ENCODE measurements at places on chromosomes 5 and 9.

DNA sequence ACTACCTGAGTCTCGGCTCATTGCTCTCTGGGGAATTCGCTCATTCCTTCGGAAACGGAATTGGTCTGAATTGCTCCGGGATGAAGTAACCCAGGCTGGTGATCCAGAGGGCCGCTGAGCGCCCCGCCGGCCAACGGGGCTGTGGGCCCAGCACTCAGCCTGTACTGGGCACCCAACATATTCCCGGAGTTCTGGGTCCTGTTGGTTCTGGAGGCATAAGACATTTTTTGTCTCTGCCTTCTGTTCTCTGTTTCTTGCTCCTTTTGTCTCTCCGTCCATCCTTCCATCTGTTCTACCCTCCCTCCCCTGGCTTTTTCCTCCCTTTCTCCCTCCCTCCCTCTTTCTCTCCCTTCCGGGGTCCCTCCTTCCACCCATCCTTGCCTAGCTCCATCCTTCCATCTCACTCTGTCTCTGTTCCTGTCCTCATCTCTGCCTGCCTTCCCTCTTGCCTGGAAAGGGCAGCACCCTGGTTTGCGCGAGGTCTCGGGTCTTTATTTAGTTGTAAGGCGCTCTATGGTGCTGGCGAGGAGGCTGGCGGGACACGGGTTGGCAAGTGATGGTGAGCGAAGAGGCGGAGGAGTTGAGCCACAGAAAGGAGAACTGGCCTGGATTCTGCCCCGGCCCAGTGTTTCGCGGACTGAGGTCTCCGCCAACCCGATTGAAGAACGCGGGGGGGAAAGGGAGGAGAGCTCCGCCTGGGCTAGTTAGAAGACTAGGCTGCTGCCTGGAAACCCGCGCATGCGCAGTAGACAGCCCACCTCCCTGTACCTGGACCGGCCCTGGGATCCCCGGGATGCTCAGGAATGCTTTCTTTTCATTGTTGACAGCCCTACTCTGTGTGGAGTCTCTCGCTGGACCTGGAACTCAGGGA, 1468.0 kb downstream of the FOXD4L5 start:
- peak; percentile 53 for DNase-seq

DNA sequence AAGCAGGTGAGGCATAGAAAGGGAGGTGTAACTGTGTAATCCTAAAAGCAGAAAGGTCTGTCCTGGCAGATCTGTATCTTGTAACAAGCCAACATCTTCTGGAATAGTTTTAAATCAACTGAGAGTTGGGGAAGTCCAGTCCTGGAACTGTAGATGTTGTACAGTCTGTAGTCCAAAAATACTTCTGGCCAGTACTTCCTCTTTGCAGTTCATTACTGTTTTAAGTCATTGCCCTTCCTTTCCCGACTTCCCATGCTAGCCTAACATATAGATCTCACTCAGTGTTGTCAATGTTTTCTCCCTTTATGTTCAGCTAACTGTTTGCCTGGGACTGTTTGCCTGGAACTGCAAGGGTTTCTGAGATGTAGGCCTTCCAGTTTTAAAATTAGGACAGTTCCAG, 168.5 kb upstream of the ISL1 start:
- no peak for DNase-seq

GRCh38 chr5:167539747-167540146, 751.7 kb upstream of the WWC1 start:
- DNase-seq = no peak

- no peak for DNase-seq
Observed at GRCh38 chr9:130854835-130855234, 19.8 kb downstream of the ABL1 start.

DNA sequence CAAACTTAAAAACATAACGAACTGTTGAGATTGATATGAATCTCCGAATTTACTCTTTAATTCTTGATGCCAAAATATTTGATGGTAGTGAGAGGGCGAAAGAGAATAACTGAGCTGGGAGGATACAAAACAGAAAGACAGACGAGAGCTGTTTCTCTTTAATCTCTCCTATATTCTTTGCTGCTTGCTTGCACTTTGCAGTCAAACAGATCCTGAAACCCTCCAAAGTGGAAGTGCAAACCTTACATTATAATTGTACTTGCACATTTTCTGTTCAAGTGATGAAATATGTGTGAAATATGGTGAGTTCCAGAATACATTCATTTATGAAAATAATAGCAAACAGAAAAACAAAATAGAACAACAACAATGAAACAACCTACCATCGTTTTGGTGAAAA, 63.8 kb downstream of the PAM start:
- no peak for DNase-seq

DNA sequence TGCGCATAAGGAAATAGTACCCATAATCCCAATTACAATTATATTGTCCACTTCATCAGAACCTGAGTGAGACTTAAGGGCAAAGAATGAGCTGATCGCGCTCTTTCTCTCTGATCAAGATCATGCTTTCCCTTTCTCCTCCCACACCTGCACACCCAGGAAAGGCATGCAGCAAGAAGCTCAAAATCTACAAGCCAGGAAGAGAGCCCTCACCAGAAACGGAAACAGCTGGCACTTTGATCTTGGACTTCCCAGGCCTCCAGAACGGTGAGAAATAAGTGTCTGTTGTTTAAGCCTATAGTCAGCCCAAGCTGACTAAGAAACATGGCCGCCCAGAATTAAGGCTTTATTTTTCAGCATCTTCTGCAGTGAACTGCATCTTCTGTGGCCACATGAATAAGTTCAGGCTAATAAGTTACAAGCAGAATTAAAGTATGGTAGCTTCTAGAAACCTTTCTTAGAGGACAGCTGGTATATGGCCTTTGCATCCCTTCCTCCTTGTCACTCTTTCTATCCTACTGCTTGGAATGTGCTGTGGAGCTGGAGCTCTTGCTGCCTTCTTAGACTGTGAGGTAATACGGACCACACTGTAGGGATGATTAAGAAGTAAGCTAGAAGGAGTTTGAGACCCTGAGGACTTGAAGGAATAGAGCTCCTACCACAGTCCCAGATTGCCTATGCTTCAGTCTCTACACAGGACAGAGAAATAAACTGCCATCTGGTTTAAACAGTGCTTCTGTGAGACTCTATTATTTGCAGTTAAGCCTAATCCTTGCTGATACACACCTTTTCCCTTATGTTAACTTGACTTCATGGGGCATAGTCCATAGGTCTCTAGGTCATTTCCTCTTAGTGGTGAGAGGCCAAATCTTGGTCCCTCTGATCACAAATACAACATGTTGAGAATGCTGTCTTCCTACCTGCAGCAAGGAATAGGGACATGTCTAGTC, 17.2 kb downstream of the OR2S2 start:
- no peak for DNase-seq

DNA sequence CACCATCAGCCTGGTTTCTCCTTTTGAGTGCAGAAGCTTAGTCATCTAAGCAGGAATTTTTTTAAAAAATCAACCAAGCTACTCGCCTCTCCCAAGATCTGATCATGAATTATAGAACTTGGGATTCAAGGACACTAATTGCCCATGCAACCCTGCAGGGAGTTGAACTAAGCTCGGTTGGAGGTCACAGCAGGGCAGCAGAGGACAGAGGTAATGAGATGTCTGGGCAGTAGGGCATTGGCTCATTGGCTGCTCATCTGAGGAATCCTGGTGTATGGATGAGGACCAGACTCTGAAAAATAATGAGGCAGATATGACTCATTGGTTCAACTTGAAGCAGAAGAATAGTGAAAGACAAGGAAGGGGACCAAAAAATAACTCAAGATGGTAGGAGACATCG, 111.8 kb upstream of the TLE1 start:
- no peak for DNase-seq

DNA sequence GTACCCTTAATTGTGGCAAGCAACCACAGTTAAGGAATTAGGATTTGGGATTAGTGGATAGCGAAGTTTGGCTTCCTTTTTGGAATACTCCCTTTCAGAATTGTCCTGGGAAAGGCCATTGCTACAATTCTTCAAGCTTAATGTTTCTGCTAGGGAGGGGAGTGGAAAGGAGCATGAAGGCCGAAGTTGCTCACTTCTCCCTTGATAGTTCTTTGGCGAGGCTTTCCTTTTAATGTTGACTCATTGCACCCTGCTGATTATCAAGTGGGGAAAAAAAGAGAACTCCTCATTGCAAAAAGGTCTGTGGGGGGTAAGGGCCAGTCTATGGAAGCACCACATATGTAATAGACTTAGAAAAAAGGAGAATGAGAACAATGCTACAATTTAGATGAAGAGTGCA, 30.7 kb downstream of the GRIN3A start:
- DNase-seq = no peak

DNA sequence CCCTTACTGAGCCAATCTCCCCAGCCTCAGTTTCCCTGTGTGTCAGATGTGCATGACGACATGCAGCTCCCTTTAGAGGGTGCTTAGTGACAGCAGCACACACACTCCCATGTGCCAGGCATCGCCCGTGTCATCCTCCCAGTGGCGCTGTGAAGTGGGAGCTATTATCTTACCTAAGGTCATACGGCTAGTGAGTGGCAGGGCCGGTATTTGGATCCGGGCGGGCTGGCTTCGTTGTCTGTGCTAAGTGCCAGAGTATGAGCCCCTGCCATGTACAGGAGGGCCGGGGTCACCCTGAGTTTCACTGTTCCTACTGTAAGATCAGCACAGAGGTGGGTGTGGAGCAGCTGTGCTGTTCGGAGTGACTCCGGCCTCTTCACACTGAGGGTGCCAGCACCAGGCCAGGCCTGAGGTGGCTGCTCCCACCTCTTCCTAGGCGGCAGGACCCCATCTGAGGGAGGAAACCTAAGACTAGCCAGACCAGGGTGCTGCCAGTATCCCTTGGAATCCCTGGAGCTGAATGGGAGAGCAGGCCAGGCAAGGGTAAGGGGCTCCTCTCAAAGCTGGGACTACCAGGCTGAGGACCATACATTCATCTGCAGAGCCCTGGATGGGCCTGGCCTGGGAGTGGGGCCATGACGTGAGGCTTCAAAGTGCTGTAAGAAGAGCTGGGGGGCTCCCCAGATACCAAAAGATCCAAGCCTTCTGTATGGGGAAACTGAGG, 22.5 kb downstream of the AQP7 start:
- DNase-seq = no peak

- DNase-seq = no peak
Observed at GRCh38 chr5:145780982-145781381, 54.2 kb downstream of the PRELID2 start.

- DNase-seq = no peak
Observed at GRCh38 chr5:134130239-134130945, 15.9 kb downstream of the TCF7 start.

DNA sequence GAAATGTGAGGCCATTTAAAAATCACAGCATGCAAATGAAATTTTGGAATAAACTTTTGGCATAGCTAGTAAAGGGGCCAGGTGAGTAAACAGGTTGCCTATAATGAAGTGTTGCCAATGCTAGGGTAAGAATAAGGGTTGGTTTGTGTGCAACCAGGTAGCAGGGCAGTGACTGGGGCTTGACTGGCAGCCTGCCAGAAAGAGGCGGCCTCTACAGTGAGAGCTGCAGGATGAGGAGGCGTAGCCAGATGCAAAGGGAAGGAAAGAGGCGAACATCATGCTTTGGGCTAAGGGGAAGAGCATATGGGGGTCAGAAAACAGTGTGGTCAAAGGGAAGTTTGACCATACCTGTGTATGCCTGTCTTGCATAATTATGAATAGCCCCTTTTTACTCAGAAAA, 70.6 kb downstream of the MAST4 start:
- no peak for DNase-seq

- no peak for DNase-seq
Observed at GRCh38 chr5:53678981-53679660, 118.7 kb downstream of the NDUFS4 start.

GRCh38 chr9:90074316-90074962, 469.6 kb downstream of the GADD45G start:
- no peak for DNase-seq

GRCh38 chr5:115543365-115544042, 1.1 kb downstream of the FEM1C start:
- DNase-seq = peak; percentile 12

GRCh38 chr9:118276784-118277183, 572.6 kb downstream of the TLR4 start:
- no peak for DNase-seq

GRCh38 chr5:31100047-31100575, 93.4 kb upstream of the CDH6 start:
- no peak for DNase-seq

- DNase-seq = peak; percentile 58
Observed at GRCh38 chr9:126705767-126706697, 92.3 kb downstream of the LMX1B start.

DNA sequence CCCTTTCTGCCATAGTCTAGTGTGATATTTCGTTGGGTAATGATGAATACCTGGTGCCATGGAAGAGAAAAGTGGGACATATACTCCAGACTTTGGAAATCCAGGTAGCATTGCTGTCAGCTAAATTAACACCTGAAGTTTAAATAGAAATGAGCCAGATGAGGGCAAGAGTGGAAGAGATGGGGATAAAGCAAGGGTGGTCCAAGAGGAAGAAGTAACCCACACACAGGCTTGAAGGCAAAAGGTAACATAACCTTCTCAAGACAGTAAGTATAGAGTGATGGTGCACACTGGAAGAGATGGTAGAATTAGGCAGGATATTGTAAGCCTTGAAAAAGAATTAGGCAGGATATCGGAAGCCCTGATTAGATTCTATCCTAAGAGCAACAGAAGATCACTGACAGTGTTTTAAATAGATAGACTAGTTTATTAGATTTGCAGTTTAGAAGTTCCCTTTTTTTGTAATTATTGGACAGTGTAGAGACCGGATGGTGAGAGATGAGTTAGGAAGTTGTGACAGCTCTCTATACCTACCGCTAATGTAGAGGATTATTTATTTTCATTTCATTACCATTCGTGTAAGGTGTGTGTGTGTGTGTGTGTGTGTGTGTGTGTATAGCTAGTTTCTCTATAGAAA, 16.8 kb downstream of the ANXA1 start:
- no peak for DNase-seq
